ENCODE measurements at places on chromosomes 2 and 18.

DNA sequence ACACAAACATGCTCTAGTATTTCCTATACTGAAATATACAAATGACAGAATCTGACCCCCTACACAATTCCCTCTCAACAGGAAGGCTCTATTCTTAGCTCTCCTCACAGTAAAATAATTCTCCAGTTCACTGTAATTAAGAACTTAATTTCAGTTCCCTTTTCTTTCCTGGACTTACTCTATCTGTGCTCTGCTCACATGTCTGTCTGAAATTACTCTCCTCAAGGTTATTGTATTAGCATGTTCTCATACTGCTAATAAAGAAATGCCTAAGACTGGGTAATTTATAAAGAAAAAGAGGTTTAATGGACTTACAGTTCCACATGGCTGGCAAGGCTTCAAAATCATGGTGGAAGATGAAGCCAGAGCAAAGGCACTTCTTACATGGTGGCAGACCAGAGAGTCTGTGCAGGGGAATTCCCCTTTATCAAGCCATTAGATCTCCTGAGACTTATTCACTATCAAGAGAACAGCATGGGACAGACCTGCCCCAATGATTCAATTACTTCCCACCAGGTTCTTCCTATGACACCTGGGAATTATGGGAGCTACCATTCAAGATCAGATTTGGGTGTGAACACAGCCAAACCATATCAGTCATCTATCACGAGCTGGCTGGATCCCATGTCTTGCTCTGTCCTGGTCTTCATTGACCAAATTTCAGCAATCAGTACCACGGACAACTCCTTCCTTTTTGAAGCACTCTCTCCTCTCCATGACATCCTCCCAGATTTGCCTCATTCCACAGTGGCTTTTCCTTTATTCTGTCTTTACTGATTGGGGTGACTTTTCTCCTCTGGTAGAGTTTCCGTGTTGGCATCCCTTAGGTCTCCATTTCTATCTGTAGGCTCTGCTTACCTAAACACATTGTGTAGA lies 110.9 kb downstream of the GALR1 start:
- DNase-seq, result no peak

GRCh38 chr2:174774886-174775285 lies 10.6 kb upstream of the CHRNA1 start:
- DNase-seq, result no peak

- no peak for DNase-seq
These were observed 61.1 kb downstream of the CABLES1 start for GRCh38 chr18:23196119-23197007.

DNA sequence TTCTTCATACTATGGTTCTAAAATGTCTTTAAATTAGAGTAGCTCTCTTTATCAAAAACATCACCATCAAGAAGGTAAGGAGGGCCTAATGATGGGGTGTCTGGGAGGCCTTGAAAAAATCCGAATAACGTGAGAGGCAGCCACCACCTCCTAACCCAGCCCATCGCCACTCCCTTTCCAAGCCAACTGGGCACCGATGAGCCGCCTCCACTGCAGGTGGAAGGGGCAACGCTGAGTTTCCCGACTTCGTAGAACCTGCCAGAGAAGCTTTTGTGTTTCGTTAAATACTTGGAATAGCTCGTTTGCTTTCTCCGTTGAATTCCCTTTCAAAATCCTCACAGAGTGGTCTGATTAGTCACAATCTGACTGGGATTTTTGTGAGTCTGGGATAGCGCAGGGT lies 22.0 kb upstream of the RPL31 start:
- DNase-seq, result no peak

- no peak for DNase-seq
These were observed 38.9 kb upstream of the KLF11 start for GRCh38 chr2:10004401-10004800.

DNA sequence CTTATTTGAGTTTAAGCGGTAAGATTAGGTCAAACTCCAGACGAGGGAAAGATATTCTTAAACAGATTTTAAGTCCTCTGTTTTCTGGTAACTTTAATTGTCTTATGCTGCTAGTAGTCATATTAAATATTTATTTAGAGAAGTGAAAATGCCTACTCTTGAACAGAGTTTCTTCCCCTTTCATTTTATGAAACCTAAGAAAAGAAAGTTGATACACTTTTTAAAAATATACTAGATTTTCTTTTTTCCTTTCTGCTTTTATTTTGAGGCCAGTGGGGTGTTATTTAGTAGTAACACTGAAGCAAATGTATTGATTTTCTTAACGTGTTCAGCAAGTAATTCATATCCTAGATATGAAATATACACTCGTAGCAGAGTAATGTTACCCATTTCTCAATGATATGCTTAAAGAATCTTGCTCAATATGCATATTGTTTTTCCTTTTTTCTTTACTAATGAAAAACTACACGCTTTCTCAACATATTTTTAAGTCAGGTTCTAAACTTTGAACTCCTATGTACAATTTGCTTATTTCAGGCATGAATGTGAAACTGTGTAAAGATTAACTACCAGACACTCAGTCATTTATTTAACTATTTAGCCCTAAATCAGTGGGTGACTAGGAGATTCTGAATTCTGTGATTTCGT lies 691 bp downstream of the KYNU start:
- DNase-seq, result no peak

DNA sequence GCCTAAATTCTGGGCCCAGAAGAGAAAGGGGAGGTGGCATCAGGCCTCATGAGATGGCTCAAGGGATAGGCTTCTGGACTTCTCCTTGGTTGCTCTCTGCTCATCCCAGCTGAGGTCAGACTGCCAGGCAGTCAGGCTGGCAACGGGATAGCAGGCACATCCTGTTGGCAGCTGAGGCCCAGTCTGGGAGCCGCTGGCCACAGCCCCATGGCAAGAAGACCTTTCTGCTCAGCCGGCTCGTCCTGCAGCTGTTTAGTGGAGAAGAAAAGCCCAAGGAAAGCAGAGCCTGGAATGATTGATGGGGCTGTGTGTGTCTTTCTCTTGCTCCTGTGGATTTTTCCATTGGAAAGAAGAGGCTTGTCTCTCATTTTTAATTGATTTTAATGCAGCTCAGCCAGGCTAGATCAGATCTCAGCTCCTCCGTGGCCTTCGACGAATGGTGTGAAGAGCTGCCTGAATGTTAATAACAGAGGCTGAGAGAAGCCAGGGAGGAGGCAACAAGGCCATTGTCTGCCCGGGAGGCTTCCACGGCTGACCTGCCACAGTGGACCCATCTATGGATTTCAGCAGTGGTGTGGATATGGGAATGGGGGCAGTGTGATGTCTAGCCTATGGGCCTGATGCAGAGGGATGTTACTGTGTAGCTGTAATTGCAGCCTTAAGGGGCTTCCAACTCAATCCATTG lies 99.5 kb downstream of the HS1BP3 start:
- no peak for DNase-seq

DNA sequence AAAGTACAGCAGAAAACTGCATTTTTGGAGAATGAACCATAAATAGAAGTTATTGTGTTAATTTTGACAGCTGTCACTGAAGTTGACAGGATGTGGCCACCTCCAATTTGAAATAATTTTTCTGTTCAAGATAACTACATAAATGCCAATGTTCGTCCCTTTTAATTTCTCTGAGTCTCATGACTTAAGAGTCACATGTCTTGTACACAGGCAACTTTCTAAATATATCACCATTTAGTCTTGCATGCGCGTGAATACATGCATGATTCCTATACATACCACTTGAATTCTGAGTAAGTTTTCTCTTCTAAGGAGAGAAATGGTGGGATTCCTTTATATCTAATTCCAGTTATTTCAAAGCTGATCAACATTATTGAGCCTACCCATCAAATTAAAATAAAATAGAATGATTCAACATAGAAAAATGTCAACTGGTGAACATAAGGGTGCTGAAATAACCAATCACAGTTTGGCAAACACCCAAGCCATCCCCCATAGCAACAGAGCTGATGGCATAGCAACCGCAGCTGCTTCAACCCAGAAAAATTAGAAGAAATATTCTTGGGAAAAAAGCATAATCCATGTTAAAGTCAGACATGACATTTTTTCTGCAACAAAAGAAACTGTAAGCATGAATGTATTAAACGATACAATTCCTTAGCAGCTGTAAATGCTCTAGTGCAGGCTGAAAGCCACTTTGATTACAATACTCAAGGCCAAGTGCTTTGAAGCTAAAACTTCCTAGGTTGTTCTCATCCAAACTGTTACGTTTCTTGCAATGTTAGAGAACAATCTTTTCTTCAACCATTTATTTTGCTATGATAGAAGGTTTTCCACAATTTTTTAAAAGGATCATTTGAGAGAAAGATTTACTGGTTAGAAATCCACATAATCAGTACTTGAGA lies 282.7 kb downstream of the DLGAP1 start:
- no peak for DNase-seq

- DNase-seq, result peak; percentile 38
These were observed 1.2 kb downstream of the GYPC start for GRCh38 chr2:126657148-126657635.

DNA sequence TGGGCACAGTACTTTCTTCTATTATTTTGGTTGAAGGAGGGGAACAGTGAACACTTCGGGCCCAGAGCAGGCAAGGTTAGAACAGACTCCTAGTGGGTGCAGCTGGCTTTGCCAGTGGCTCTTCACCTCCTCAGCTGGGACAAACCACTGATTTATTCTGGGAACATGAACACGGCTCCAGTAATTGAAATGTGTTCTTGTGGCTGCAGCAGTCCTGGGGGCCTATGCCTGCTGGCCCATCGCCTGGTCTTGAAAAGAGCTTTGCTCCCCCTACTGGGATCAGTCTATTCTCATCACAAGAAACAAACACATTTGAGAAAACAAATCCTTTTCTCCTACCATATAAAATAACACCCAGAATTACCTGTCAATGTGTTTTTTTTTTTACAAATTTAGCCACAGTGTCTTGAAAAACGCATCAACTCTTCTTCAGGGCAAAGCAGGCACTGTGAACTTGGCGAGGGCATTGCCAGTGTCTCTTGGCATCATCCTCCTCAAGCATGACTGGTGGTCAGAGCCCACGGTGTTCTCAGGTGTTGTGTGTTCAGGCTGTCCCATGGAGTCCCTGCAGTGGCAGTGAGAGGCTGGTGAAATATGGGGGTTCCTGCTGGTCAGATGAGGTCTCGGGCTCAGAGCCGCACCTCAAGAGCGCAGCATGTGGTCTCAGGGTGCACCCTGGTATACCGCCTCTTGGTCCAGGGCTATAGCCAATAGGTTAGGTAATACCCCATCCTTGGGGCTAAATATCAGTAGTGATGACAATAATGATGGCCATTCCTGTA lies 51.3 kb downstream of the RNF144A start:
- DNase-seq, result no peak

GRCh38 chr2:168971261-168971660 lies 59.9 kb downstream of the ABCB11 start:
- no peak for DNase-seq

DNA sequence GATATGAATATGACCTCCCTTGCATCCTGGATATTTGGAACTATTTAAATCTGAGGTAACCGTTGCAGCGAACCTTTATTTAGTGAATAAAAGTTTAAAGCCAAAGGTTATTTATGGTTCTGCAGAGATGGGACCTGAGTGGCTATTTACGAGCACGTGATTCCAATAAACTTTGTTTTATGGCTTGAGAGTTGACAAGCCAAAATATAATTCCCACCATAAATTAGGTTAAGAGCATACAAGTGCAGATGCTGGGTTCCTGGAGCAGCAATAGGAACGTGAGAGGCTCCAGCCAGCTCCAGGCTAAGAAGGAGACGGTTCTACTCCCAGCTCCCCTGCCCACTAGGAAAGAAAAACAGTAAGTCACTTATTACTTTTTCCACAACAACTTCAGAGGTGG lies 5.2 kb upstream of the HOXD4 start:
- no peak for DNase-seq

- DNase-seq, result no peak
These were observed 75.6 kb downstream of the COL3A1 start for GRCh38 chr2:189049709-189050164.

GRCh38 chr18:38386146-38386545 lies 820.5 kb upstream of the CELF4 start:
- no peak for DNase-seq

DNA sequence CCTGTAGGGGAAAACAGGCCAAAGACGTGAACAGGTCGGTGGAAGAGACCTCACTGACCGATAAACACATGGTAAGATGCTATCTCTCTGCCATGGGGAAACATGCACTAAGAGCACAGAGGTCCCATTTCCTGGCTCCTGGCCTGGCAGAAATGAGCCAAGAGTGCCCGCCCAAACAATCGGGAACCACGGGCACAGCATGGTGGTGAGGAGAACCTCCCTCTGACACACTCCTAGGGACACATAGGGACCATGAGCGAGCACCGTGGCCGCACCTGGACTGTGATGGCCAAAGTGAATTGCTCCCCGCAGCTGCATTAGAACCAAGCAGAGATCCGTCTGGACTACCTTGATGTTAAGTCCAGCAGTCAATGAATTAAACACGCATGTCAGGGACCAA lies 11.1 kb downstream of the HS6ST1 start:
- no peak for DNase-seq

DNA sequence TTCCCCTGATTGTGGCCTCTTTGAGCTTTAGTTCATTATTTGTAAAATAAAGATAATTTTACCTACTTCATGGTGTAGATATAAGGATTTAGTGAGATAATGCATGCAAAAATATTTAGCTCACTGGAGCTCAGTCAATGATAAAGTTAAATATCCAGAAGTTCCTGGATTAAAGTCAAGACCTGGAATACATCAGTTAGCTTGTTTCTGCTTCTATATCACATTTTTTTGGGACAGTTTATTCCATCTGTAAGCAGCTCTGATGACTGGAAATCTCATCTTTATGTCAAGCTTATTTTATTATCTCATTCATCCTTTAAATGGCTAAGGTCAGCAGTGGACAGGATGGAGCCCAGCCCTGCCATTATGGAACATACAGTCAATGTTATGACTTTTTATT lies 152.0 kb downstream of the EVA1A start:
- no peak for DNase-seq

GRCh38 chr2:33933203-33933602 lies 334.1 kb upstream of the FAM98A start:
- no peak for DNase-seq

GRCh38 chr2:216845426-216845825 lies 14.4 kb downstream of the TNP1 start:
- DNase-seq, result no peak

DNA sequence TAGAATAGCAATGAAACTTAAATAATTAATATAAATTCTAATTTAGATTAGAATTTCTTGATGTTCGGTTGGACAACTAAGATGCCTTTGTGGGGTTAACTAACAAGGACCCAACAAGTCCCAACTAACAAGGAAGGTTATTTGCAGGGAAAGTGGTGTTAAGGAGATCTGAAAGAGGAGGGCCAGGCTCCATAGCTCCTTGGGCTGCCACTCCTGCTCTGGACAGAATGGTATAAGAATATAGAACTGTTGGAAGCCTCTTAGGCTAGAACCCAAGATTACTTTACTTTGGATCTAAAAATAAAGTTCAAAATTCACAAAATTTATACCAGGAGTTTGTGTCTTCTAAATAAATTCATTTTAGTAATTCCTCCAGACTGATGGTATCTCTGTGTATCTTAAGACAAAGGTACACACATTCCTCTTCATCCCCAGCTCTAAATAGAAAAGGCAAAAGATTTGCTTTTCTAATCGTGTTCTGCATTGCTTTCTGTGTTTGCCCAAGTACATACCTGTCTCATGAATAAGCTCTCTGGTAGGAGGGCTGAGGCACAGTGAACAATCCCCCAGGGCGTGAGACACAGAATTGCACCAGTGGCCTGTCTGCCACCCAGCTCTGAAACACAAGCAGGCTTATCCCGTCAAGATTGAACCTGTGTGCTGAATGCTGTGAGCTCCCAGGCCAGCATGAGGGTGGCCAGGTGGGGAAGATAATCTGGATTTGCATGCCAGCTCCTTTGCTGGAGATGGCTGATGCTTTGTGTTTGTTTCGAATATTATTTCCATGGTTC lies 176.0 kb downstream of the ACKR3 start:
- no peak for DNase-seq

- DNase-seq, result no peak
These were observed 77.0 kb downstream of the EPC2 start for GRCh38 chr2:148721520-148721931.
